ENCODE measurements at places on chromosomes 4 and X.

DNA sequence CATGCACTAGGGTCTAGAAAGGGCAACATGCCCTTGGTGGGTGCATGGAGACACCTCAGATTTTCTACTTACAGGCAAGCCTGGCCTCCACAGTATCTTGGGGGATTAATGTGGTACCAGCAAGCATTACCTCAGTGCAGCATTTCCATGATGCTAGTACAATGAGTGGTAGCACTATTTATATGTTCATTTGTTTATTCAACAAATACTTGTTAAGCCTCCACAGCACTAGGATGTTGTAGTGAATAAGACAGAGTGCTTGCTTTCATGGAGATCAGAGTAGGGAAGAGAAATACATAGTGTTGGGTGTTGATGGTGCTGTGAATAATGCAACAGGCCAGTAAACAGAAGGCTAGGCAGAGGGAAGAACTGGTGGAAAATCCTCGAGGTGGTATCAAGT lies 133.4 kb downstream of the KLHL8 start:
- no peak for DNase-seq

GRCh38 chrX:153397256-153397960 lies 3.7 kb downstream of the PNMA6E start:
- no peak for DNase-seq

GRCh38 chrX:34565981-34566380 lies 91.1 kb downstream of the TMEM47 start:
- DNase-seq, result no peak

DNA sequence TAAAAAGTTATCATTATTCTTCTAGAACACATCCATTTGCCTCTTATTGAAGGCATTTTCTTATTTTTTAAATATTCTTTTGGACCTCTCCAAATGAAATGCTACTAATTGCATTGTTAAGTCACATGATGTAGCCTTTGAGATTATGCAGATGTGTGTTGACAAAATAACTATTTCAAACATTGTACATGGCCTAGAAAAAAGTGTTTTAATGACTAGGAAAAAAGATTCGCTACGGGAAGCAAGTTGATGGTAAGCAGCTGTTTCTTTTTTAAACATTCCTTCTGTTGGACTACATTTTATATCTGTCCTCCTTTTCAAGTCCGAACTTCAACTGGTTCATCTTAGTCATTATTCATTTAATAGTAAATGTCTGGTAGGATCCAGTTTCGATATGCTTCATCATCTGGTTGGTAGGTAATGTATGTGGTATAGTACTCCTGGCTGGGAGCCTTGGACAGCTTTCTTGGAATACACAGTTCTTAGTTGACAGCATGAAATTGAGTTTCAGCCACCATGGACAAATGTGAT lies 34.3 kb upstream of the GUCY1A1 start:
- DNase-seq, result no peak

DNA sequence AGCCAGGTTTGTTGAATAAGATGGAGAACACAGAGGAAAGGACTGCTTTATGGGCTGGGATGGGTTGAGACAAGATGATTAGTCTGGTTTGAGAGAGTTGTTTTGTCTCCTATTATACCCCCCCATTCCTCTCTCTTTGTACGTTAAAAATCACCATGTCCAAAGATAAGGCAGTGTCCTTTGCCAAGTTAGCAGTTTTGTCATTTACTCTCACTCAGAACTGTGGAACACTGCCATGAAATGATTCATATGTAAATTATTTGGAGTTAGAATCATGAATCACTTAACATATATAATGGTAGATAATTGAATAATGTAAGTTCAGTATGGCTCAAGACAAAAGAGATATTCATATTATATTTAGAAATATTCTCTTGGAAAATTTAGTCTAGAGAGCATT lies 151.3 kb downstream of the DCLK2 start:
- peak; percentile 67 for DNase-seq

- no peak for DNase-seq
Observed at GRCh38 chr4:119087656-119088055, 48.0 kb upstream of the MYOZ2 start.

GRCh38 chr4:109365939-109366338 lies 63.5 kb upstream of the COL25A1 start:
- DNase-seq, result no peak

DNA sequence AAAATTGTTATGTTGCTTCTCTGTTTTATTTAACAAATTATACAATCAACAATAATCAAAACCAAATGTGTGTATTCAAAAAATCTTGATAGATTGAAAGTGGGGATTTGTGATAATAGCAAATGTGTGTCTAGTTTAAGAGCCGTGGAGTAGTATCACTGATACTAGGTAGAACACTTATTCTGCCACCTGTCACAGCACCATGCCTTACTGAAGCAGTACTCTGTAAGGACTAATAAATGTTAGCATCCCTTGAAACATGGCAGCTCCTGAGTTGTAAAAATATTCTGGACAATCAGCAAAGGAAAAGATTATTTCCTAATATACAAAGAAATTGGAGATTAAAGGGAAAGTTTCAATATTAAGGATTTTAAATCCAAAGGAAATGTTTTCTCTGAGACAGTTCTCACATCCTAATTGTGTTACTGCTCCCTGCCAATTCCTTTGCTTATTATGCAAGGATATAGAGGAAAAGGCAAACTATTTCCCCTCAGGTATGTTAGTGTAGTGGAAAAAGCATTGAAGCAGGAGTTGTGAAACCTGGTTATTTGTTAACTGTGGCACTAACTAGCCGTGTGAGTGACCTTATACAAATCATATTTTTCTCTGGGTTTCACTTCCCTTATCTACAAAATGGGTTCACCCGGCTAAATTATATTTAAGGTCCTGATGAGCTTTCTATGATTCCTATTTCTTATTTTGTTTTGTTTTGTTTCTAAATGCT lies 303.1 kb downstream of the ARHGAP24 start:
- peak; percentile 56 for DNase-seq

GRCh38 chrX:124226129-124226528 lies 106.3 kb upstream of the TEX13D start:
- no peak for DNase-seq

DNA sequence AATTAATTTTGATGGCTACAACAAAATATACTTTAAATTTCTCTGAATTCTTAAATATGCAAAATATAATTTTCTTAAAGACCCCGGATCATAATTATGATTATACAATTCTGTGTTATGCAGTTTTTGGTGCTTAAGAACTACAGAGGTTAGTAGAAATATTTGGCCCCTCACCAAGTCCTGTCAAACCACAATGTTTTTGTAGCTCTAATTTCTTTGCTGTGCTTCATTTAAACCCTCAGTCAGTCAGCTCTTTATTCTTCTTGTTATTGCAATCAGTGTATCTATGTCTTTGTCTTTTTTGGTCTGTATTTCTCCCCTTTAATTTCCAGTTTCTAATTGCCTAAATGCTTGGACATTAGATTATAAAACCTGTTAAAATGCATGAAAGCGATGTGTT lies 186.1 kb downstream of the CAMK2D start:
- DNase-seq, result no peak

GRCh38 chrX:118221733-118222132 lies 105.1 kb upstream of the KLHL13 start:
- DNase-seq, result no peak

DNA sequence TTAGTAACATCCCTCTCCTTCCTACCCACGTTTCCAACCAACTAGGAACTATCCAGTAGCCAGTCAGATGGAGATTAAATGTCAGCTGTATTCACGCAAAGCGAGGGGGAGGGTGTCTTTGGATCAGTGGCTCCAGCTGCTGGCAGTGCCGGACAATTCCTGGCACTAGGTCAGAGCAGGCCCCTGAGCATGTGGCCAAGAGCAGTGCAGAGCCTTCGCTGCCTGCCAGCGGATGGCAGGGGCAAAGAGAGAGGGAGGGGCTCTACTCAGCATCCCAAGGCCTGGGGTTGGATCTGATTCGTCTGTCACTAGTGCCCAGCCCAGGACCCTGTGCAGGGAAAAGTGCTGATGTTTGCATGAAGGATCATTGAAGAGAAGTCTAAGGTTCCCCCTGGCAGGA lies 28.7 kb upstream of the JAKMIP1 start:
- DNase-seq, result no peak

- DNase-seq, result no peak
Observed at GRCh38 chr4:1449475-1449832, 43.2 kb upstream of the NKX1-1 start.

DNA sequence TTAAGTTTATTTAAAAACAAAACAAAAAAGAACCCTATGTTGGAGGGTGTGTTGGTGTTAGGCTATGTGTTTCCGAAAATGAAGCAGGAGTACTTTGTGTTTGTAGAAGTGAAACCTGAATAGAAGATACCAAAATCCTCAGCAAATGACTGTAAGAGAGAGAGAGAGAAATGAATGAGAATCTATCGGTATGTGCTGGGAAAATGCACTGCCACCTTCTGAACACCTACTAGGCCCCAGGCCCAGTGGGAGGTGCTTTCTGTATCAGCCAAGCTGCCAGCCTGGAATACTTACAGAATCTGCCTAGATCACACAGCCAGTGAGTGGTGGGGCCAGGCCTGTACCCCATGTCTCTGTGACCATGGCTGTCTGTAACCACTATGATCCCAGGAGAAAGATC lies 14.9 kb upstream of the PIM2 start:
- no peak for DNase-seq

- DNase-seq, result peak; percentile 40
Observed at GRCh38 chr4:47383829-47384427, 79.6 kb downstream of the COMMD8 start.

DNA sequence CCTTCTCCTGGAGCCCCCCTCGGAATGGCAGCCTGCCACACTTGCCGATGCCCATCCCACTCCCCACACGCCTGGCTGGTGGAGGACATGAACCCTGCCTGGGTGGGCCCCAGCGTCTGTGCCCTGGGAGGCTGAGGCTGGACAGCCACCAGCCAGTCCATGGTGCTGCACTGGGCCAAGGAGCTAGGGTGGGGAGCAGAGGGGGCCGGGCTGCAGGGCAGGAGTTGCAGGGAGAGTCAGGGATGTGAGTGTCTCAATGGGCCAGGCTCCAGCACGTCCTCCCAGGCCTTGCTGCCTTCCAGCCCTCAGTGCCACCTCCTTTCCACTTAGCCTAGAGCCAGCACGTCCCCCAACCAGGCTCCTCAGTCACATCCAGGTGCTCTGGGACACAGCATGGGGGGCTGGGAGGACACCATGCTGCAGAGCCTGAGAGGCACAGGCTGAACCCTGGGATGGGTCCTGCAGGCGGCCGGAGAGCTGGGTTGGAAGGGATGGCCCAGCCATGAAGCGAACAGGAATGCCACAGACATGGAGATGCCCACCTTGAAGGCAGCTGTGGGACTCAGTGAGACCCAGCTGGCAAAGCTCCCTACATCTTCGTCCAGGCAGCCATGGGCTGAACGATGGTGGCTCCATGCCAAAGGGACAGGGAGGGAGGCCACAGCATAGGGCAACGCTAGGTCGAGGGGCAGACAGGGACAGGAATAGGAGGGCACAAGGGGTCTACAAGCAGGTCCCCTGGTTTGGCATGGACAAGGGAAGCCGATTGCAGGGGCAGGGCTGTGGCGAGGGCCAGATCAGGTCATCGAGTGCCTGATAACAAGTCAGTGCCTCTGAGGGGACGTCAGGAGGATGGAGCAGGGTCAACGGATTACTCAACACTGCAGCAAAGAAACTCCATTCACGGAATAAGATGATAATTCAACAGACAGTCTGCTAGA lies 30.1 kb upstream of the MXD4 start:
- no peak for DNase-seq

DNA sequence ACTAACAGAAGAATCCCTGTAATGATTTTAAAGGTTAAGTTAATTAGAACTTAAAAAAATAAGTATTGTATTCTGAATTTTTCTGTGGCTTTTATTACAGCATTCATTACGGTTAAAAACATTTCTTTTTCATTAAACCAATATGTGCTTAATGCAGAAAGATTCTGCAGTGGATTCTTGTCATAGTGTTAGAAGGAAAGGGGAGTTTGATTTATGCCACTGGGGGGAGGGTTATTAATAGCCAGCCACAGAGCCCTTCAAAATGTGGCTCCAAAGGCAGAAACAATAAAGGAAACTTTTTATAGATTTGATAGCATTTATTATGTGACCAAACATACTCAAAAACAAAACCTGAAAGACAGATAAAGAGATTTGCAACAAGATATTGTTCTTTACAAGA lies 9.1 kb downstream of the SMAD1 start:
- DNase-seq, result no peak

GRCh38 chrX:44062840-44063239 lies 89.7 kb upstream of the NDP start:
- no peak for DNase-seq

Measured in lung microvascular endothelial cell (primary cell).